ENCODE measurements at places on chromosomes 16 and 17.

DNA sequence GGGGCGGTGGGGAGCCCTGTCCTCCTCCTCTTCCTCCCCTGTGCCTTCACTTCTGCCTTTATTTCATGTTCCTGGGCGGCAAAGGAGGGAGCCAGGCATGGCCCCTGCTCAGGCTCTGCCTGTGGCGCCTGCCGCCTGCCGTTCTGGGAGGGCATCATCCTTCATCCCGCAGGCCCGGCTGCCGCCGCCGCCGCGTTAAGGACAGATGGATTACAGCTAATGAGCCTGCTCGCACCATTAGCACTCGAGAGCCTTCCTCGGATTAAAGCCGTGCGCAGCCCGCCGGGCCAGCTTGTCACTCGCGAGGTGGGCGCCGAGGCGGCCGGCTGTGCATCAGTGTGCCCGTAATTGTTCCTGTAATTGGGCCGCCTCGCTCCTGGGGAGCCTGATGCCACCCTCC is 127.7 kb upstream of the GSE1 start:
- peak; percentile 96 for DNase-seq

DNA sequence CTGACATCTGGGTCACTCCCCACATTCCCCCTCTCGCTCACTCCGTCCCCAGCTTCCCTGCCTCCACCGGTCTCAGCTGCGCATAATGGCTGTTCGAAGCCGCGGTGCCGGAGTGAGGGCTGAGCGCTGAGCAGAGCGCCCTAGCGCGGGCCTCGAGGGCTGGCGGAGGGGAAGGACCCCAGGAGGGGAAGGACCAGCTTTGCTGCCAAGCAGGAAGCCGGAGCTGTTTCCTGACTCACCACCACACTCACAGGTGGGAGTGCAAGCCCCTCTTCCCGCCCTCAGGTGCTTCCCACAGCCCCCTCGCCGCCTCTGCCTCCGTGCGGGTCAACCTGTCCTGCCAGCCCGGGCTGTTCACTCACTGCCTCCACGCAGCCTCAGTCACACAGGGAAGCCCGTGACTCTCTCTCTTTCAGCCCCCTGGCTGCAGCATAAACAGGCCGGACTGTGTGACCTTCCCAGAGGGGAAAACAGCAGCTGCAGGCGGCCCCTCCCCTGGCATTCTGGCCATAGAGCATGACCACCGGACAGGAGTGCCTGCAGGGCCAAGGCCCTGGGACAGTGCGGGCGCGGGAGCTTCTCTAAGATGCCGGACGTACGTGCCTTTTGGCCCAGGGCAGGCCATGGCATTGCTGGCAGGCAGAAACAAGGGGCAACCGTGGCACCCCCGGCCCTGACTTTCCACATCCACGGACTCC is 23.7 kb downstream of the SLC43A2 start:
- DNase-seq: no peak

GRCh38 chr17:61158376-61158775 is 241.3 kb upstream of the TBX2 start:
- DNase-seq: no peak

DNA sequence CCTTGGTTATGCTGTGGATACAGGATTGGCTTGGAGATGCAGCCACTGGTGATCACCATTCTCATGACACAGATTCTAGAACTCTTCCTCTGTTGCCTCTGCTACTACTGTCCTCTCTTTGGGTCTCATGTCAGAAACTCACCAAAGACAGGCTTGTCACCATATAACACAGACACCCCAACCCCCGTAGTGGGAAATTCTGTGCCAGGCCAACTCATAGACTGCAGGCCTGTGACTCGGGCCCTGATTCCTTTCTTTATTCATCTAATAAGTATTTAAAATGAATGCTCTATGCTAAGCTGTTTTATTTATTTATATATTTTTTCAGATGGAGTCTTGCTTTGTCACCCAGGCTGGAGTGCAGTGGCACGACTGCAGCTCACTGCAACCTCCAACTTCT is 9.5 kb downstream of the CYB5D2 start:
- DNase-seq: no peak

DNA sequence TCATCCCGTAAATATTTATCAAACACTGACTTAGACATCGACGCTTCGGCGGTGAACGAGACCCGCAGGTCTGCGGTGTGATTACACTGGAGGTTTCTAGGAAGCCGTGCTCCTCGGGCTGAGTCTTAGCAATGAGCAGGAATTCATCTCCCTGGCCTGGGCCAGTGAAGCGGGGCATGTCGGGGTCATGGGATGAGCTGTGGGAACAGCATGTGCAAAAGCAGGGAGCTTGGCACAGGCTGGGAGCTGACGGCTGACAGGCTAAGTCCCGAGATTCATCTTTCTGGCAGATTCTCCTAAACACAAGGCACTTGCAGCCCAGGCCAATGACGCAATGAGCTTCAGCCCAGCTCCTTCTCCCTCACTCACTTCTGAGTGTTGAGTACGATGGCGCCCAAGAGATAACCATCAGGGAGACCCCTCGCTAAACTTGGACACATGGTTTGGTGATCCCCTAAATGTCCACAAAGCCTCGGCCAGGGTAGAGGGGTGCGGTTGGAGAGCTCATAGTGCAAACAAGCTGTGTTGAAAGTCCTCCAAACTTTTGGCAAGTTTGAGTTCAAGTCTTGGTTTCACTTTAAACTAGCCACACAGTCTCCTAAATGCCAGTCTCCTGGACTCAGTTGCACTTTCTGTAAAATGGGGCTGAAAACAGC is 12.8 kb downstream of the CRISPLD2 start:
- DNase-seq: no peak
